ENCODE measurements at places on chromosomes 11 and 22.

- DNase-seq: no peak
These were observed 34.7 kb downstream of the ALG9 start for GRCh38 chr11:111836721-111837120.

DNA sequence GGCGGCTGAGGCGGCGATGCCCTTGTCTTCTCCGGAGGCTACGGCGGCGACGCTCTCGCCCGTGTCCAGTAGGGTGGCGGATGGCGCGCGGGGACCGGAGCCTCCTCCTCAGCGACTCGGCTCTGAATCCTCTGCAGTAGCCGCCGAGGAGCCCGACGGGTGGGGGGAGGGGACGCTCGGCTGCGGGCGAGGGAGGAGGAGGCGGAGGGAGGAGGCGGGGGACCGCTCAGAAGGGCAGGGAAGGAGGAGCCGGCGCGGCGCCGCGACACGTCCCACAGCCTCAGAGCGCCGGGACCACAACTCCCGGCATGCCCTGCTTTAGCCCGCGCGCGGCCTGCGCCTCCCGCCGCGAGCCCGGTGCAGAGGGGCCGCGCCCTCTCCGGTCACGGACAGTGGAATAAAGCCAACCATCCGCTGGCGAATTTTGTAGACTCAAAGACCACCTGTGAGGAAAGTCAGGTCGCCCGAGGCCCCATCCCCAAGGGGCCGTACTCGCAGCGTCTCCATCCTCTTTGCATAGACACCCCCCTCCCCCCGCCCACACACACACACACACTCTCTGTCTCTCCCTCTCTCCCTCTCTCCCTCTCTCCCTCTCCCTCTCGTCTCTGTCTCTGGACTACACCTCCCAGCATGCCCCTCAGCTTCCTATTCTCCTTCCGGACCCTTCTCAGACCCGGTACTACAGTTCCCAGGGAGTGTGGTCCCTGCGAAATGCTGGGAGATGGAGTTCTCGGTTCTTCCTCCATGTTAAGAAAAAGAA is at the start of gene FAM168A:
Gene FAM168A, minus strand, starts transcription at position 157 of the 763 bp plus-strand sequence. CDS start 129,638 bp downstream, outside the sequence.
- DNase-seq: peak; percentile 89

DNA sequence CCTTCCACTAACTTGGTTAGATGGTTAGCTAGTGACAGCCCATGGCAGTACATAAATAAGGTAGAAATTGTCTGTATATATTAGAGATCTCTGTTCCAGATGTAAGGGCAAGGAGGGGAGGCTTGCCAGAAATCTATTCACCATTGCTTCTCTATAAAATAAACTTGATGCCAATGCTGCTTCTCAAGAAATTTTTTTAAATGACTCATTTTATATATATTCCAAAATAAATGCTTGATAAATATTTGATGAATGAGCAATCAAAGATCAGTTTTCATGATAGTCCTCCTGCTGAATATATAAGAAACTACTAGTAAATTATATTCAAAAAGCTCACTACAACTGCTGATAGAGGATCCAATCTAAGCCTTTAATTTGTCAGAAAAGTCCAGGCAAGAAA is 710.6 kb upstream of the CCDC179 start:
- DNase-seq: no peak

GRCh38 chr11:102950622-102951081 is 4.9 kb downstream of the MMP13 start:
- no peak for DNase-seq

- no peak for DNase-seq
These were observed 43.1 kb upstream of the RASSF10 start for GRCh38 chr11:12966002-12966401.

DNA sequence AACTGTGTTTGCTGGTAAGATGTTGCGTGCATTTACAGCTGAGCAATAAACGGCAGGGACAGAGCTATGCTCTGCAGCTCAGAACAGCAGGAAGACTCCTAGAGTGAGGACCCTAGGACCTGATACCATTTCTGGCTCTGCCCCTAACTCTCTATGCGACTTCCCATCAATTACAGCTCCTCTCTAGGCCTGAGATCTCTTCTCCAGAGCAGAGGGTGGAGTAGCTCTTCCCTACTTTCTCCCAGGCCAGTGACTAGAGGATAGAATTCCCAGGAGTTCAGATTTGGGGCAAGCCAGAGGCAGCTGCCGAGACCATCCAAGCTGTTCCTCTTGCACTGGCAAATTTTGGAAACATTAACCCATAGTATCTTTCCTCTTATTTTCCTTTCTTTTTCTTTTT is 12.8 kb upstream of the SCGB1A1 start:
- DNase-seq: no peak

GRCh38 chr11:68115285-68115684 is 5.9 kb downstream of the CHKA start:
- DNase-seq: no peak

DNA sequence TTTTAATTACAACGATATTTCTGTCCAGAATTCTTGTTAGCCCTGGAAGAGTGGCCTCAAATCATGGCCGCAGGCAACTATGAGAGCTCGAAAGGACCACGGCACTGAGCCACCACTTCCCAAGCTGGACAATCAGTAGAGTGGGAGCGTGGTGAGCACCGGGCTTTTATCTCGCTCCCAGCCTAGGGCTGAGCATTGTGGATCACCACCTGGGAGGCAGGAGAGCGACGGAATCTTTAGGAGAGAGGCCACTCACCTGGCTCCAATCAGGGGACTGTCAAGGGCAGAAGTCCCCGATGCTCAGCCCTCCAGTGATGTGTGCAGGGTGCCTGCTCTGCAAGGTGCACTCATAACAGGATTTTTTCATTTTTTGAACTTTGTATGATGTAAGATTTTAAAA is 377.1 kb upstream of the B3GAT1 start:
- DNase-seq: no peak

DNA sequence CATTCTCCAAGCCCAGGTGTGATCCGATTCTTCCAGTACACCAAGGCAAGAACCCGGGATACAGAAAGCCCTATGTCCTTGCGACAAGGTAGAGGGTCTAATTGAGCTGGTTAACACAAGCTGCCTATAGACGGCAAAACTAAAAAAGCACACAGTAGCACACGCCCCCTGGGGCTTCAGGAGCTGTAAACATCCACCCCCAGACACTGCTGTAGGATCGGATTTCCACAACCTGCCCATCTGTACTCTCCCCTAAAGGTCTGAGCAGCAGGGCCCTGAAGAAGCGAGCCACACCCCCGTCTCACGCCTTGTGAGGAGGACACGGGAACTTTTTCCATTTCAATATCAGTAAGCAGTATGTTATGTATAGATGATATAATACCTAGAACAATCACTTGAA is 624.7 kb downstream of the BUD13 start:
- DNase-seq: no peak

- peak; percentile 44 for DNase-seq
These were observed 12.3 kb downstream of the STARD10 start for GRCh38 chr11:72781313-72782080.

DNA sequence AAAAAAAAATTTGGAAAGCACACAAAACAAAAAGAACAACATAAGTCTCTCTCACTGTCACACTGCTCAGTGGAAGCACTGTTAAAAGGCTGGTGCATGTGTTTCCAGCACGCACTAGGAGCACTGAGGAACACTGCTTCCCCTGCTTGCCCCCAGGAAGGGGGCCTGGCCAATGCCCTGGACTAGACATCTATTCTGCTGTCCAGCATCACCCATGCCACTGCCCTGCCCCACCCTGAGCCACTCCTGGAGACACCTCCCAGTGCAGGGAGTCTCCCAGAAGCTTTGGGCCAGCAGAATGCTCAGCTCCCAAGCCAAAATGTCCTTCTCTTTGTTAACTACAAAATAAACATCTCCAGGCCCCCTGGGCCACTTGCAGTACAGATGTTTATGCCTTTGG is 49.7 kb upstream of the EMID1 start:
- no peak for DNase-seq

GRCh38 chr11:67493548-67494370 is 10.9 kb downstream of the AIP start:
- DNase-seq: no peak

- no peak for DNase-seq
These were observed 16.5 kb upstream of the SHISAL1 start for GRCh38 chr22:44329179-44329796.

GRCh38 chr11:35330156-35330889 is 89.0 kb downstream of the SLC1A2 start:
- no peak for DNase-seq

GRCh38 chr11:6629892-6630631 is 10.8 kb upstream of the TPP1 start:
- no peak for DNase-seq

GRCh38 chr22:45895436-45896152 is 81.4 kb downstream of the WNT7B start:
- no peak for DNase-seq

DNA sequence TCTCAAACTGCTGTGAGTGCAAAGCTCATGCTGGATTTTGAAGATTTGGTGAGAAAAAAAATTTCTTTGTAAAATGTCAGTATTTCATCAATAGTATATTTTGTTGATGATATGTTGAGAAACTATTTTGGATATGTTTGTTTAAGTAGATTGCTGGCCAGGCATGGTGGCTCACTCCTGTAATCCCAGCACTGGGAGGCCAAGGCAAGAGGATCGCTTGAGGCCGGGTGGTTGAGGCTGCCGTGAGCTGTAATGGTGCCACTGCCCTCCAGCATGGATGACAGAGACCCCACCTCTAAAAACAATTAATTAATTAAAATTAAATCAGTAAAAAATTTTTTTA is 6.9 kb upstream of the IFITM3 start:
- no peak for DNase-seq

- DNase-seq: no peak
These were observed 734 bp downstream of the C11orf58 start for GRCh38 chr11:16738947-16739815.

DNA sequence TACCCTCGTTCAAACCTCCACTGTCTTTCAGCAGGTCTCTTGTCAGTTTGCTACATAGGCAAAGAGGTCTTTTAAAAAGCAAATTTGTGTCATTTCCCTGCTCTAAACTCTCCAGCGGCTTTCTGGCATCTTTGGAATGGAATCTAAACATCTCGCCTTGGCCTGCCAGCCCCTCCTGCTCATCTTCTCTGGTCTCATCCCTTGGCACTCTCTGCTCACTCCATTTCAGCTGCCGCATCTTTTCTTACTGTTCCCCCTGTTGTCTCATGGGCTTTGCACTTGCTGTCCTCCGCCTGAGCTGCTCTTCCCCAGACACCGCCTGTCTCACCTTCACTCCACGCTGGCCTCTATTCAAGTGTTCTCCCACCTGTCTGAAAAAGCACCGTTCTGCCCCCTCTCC is 46.6 kb downstream of the BMAL1 start:
- DNase-seq: no peak

DNA sequence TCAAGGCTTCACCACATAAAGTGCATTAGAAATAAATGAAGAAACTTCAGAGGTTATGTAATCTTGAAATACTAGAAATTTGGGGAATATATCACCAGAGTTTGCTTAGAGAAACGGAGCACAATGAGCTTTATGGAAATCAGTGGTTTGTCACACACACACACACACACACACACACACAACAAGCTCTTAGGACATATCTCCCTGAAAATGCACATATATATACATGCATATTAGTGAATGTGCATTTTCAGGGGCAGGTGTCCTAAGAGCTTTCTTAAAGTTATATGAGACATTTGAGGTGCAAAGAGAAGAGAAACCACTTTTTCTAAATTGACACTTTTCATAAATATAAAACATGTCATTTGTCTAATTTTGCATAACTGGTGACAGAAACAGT is 93.7 kb upstream of the CARD18 start:
- DNase-seq: no peak

- no peak for DNase-seq
These were observed 1.2 kb upstream of the TRIM3 start for GRCh38 chr11:6474806-6475500.

- DNase-seq: no peak
These were observed 46.8 kb downstream of the APIP start for GRCh38 chr11:34869425-34869824.

DNA sequence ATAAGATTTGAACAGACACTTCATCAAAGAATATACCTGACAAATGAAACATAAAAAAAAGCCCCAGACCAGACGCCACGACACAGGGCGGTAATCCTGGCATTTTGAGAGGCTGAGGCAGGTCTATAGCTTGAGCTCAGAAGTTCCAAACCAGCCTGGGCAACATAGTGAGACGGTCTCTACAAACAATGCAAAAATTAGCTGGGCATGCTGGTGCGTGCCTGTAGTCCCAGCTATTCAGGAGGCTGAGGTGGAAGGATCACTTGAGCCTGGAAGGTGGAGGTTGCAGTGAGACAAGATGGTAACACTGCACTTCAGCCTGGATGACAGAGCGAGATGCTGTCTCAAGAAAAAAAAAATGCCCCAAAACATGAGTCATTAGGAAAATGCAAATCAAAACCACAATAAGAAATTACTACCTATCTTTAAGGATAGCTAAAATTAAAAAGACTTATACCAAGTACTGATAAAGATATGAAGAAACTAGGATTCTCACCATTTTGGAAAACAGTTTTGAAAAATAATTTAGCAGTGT is 91.7 kb upstream of the GRAMD1B start:
- DNase-seq: no peak

DNA sequence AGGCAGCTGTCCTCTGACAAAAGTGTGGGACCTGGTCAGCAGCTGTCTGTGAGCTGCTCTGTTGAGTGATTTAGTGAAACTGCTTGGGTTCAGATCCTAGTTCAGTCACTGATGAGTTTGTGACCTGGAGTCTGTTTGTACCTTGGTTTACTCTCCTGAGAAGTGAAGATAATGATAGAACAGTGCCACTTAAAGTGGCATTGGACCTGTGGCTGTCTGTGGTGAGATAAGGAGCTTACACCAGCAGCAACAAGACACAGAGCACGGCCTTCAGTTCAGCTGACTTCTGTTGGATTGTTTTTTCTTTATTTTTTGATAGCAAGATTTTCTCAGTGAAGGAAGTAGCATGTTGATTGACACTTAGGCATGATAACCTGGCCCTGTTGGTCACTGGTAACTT is 46.2 kb upstream of the CTTN start:
- DNase-seq: no peak

DNA sequence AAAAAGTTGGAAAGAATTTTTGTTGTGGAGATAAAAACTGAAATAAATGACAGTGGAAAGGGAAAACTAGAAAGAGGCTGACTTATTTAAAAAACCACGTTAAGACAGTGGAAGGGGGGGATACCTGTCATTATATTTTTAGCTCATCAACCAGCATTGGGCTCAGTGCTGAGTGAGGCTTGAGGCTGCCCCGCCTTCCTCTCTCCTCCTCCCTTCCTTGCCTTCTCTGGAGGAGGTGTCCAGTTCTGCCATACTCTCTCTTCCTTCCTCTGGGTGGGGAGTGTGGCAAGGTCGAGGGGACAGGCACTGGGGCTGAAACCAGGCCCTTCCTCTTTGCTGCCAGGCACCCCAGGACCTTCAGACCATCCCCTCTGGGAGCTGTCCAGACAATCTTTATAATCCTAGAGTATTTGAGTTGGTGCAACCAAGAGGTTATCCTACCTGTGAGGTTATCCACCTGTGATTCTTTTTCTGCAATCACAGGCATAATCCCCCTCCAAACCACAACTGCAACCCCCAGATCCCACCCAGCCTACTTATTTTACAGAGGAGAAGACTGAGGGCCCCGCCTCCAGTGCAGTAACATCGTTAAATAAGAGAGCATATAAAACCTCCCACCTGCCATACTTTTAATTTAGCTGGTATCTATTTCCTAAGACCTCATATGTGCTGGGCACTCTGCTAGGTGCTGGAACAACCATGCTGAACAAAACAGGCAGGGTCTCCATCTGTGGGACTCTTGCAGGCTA is 578.5 kb downstream of the BUD13 start:
- no peak for DNase-seq

- DNase-seq: no peak
These were observed 57.0 kb downstream of the CERK start for GRCh38 chr22:46681010-46681409.

GRCh38 chr11:63999349-64000025 is 13.2 kb downstream of the OTUB1 start:
- peak; percentile 49 for DNase-seq

GRCh38 chr11:58433638-58434203 is 5.8 kb upstream of the OR5B2 start:
- no peak for DNase-seq

All from activated T-cell treated with anti-CD3 and anti-CD28 coated beads for 1 hour (primary cell).